ENCODE measurements at places on chromosomes 7 and 10.

DNA sequence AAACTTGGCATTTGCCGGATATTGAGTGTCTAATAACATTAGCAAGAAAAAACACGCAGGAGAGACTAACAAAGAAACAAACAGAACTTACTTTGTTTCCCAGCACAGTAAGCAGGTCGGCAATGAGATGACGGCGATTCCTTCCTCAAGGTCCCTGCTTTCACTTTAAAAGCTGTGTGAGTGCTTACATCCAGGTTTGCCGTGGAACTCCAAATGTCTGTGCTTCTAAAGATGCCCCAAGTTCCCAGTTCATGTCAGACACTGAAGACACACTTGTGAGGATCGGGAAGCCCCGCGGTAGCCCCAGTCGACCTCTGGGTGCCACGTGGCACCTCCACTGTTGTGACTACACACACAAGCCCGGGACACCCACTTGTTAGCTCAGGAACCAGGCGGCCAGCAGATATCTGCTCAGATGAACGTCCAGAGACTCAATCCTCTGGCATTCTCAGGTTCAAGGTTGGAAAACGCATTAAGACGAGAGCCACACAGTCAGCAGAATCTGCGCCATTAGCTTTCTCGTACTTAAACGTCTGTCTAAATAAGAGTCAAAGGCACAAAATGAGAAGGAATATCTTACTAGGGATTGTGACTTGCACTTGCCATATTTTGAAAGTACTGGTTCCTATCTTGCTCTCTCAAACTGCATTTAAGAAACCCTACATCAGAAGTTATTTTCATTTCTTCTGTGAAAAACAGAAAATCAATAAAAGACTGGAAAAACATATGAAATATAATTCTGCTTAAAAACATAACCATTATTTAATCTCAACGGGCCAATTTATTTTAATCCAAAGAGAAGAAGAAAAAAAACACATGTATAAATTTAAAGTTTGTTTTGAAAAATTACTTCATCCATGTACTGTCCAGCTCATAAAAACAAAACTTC is 207.6 kb upstream of the KLF14 start:
- DNase-seq = no peak

- no peak for DNase-seq
These were observed 62.7 kb upstream of the CACUL1 start for GRCh38 chr10:118817328-118818068.

GRCh38 chr10:133278577-133279265 is 2.1 kb upstream of the ADAM8 start:
- no peak for DNase-seq

DNA sequence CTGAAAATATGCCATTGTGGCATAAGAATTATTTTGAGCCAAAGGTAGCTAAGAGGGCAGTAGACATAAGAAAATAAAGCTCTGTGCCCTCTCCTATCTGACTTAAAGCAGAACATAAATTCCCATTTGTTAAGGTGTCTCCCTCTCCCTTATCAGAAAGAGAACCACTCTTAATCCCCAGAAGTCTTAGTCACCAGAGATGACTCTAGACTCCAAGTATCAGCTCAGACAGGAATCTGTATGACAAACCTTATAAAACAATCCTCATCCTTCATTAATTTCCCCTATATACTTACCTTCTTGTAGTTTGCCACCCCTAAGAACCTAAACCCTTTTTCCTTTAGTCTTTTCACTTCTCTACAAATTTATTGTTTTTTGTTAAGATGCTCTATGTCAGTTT is 21.8 kb upstream of the PIP4K2A start:
- no peak for DNase-seq

- no peak for DNase-seq
These were observed 379.5 kb downstream of the PAXIP1 start for GRCh38 chr7:154623399-154623798.

GRCh38 chr10:87761892-87762291 is 56.1 kb downstream of the ATAD1 start:
- no peak for DNase-seq

DNA sequence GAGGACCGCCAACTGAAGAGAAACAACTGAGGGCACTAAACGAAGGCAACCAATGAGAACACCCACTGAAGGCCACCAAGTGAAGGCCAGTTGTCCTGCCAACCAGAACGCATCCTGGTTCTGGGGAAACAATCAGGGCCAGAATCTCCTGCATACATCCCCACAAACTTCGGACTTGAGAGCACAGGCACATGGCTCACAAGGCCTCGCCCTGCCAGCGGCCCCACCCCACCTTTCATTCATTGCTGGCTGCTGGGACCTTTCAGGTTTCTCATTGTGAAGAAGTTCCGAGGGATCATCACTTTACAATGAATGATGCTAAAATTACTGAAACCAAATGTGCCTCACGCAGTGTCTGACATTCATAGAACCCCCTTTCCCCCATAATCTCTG is 79.2 kb upstream of the ABI1 start:
- DNase-seq = no peak

DNA sequence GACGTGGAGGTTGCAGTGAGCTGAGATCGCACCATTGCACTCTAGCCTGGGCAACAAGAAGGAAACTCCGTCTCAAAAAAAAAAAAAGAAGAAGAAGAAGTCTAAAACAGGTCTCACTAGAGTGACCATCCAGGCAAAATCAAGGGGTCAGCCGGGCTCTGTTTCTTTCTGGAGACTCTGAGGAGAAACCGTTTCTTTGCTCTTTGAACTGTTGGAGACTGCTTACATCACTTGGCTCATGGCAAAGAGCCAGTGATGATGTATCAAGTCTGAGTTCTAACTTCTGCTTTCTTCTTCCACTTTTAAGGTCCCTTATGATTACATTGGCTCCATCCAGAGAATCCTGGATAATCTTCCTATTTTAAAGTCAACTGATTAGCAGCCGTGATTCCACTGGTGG is 306.8 kb downstream of the WDR11 start:
- DNase-seq = no peak

GRCh38 chr7:1936531-1937251 is 266.6 kb downstream of the ELFN1 start:
- no peak for DNase-seq

DNA sequence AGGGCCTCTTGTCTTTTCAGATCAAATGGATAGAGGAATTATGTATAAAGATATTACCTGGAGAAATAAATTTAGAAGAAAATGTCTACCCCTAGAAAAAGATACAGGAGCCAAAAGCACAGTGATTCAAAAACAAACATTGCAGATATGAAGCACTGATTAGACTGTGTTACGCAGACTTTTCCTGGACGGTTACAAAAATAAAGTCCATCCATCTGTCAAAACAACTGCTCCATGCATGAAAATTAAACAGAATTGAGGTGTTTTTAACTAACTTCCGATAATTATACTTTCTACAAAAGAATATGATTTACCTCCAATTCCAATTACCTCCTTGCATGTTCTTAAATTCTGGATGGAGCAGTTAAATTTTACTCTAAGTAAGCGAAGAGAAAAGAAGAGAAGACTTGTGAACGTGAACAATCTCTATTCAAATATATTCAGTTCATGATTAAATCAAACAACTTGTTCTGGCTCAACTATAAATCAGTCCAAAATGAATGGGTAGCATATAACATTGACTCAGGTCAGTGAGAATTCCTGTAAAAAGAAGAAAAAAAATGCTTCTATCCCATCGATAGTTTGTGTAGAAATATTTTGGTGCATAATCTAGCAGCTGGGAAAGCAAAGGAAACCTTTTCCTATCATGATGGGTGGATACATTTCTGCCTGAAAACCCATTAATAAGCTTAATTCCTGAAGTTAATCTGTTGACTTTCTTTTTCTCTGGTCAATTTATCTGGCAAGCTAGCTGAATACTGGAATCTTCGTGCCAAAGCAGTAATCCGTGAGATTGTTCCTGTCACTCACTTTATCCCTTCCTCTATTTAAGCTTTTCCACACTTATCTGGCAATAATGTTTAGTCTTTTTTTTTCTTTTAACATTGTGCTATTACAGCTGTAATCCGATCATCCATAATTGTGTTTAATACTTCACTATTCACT is 80.4 kb downstream of the SEMA3A start:
- DNase-seq = no peak

- no peak for DNase-seq
These were observed 15.2 kb upstream of the LBX1 start for GRCh38 chr10:101244321-101245050.

DNA sequence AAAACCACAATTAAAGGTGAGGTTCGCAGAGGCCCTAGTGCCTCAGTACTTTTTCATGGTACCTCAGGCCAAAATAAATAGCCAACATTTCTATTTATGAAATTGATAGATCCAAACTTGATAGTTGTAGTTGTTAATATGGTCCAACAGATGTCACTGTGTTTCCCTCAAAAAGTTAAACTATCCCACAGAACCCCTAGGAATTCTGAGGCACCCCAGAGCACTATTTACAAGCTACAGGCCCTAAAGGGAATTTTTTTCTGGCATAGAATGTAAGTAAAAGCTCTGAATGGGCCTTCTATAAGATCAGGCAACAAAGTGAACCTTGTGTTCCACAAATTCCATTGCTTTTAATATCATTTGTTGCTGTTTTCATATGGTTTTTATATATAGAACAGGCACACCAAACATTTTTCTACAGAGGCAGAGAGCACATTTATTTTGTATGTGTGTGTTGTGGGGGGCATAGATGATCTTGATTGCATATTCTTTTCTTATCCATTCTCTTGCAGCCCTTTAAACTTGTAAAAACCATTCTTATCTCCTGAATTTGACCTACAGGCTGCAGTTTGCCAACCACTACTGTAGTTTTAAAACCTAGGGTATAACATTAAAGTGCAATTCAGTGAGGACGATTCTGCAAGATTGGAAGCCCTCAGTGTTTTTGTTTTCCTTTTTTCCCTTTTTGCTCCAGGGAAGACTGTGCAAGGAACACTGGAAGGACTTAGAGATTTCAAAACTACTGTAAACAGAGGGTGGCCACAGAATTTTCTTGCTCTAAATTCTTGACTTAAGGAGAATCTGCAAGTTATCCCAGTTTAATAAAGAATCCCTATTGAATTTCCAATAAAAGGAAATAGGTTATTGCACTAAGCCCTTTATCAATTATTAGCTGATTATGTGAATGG is 3.5 kb upstream of the ARL4A start:
- DNase-seq = no peak

DNA sequence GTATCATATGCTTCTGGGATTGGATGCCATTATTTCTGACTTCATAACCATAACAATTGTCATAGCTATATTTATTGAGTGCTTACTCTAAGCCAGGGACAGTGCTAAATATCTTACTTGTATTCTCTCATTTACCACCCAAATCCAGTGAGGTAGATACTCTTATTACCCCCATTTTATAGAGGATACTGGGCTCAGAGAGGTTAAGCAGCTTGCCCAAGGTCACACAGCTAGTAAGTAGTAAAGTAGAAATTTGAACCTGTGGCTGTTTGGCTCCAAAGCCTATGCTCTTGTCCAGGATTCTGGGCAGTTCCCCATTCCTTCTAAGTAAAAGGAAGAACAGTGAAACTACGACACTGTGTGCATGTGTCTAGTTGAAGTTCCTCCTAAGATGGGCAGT is 56.5 kb downstream of the COL13A1 start:
- DNase-seq = no peak

GRCh38 chr10:126734015-126734414 is 63.5 kb upstream of the C10orf90 start:
- DNase-seq = no peak

DNA sequence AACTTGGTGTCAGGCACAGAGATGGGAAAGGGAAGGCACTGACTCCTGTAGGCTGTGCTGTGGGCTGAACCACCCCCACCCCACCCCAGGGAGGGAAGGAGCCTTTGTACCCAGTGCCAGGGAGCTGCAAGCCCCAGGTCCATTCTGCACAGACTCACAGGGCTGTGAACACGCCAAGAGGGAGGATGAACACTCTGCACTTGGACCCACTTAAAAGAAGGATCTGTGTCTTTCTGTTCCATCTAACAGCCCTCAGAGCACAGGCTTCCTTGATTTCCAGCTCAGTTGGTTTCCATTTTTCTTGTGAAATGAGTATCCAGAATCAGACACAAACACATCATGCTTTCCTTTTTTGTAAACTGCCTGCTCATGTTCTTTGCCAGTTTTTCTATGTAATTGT is 84.9 kb downstream of the GRB10 start:
- DNase-seq = no peak

- no peak for DNase-seq
These were observed 54.6 kb downstream of the BPGM start for GRCh38 chr7:134701272-134701671.
